ENCODE measurements at places on chromosomes 1 and 21.

DNA sequence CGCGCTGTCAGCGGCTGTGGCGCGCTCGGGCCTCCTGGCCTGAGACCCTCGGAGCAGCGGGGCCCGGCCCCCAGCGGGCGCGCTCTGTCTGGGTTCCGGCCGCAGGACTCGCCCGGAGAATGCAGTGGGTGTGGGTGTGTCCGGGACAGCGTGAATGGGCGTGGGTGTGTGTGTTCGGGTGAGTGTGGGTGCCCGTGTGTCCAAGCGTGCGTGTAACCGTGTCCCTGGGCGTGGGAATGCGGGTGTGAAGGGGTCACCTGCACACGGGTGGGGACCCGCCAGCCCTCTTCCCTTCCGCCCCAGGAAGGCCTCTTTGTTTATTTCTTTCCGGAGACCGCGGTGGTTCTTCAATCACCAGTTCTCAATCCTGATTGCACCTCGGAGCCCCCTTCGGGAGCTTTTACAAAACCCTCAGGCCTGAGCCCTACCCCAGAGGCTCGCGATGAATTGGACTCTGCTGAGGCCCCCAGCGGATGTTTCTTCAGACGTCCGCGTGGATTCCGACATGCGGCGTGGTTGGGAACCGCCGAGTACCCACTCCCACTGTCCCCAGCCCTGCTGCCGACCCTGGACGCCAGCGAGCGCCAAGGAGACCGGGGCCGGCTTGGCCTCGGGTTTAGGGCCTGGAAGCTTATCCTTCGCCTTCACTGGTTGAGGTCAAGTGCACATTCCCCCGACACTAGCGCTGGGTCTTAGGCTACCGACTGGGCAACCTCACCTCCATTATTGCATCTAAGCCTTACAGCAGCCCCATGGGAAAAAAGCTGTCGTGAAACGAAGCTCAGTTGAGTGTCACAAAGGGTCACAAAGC, 19.3 kb downstream of the SERTAD4 start:
- DNase-seq, result no peak

DNA sequence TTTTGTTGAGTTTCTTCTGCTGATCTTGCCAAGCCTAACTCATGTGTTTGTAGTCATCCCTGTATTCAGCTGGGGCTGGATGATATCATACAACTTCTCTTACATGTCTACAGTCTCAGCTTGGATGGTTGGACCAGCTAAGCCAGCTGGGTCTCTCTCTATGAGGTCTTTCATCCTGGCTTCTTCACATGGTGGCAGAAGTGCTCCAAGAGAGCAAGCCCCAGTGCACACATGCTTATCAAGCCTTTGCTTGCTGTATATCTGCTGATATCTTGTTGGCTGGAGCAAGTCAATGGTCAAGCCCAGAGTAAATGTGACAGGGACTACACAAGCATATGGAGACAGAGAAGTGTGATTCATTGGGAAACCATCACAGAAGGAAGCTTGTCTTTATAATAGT, 29.2 kb upstream of the SLC44A5 start:
- no peak for DNase-seq

DNA sequence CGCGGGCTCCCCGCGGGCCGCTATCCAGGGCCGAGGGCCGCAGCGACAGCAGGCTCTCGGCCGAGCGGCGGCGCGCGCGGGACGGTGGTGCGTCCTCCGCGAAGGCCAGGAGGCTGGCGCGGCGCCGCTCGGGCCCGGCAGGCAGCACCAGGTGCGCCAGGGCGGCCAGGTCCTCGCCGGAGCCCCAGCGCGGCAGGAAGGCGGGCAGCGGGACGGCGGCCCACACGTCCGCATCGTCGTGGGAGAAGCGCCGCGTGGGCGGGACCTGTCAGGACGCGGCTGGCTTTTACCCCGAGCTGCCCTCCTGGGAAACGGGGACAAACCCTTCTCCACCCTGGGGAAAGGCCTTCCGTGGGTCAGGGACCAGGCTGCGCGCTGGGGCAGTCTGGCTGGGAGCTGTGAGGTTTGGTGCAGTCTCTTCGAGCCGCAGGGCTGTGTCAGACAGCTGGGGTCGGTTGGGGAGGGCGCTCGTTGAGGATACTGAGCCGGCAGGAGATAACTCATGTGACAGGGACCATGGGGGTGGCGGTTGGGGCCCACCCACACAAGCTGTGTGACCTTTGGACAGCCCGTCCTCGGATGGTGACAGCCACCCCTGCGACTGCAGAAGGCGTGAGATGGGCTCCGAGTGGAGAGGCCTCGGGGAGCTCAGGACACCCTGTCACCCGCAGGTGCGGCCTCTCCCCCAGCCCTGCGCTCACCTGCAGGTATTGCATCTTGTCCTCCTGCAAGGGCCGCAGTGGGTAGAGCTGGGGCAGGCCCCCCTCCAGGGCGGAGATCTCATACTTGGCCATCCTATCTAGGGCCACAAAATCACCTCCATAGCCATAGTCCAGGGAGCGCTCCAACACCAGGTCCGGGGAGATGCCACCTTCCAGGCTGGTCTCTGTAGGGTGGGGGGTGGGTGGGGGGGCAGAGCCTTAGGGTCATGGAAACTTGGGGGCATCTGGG, 6.0 kb downstream of the HES3 start:
- DNase-seq, result no peak

GRCh38 chr1:13792419-13792818, 92.4 kb downstream of the PRDM2 start:
- no peak for DNase-seq

GRCh38 chr1:230123280-230124185, 56.5 kb downstream of the GALNT2 start:
- no peak for DNase-seq

- no peak for DNase-seq
Observed at GRCh38 chr1:197544130-197544529, 231.2 kb downstream of the DENND1B start.

DNA sequence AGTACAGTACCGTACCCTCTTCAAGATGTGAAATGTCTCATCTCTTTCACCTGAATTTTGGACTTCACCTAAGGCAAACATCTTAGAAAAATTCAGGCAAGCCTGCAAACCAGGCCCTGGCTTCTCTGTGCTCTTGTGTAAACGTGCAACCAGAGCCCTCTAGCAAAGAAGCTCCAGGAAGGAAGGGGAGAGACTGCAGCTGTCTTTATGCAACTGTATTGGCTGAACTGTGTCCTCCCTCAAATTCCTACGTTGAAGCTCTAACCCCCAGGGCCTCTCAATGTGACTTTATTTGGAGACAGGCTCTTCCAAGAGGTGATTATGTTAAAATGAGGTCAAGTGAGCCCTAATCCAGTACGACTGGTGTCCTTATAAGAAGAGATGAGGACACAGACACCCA, 60.3 kb downstream of the SLC45A1 start:
- no peak for DNase-seq

DNA sequence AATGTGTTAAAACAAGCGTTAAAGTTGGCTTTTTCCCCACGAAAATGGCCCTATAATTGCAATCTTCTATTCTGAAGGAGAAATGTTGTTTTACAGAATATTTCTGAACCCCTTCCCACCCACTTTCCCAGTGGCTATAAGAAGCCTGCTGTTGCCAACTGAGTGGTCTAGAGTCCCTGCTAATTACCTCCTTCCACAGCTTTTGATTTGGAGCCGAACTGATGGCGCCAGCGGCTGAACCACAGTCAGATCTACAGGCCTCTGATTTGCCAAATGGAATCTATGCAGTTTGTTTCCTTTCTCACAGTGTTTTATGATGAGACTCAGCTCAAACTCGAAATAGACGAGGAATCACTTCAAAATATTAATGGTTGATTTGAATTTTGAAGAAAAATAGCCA, 76.0 kb upstream of the C1orf105 start:
- DNase-seq, result no peak

All from activated T-helper 1 cell treated with Interleukin-2 at 50 U/mL for 16 hours (primary cell).